CD4-positive, alpha-beta T cell (primary cell): ENCODE measurements at places on chromosomes 12 and 14.

- no peaks in the 10 kb centered on the region for H3K36me3 ChIP-seq
- H3K4me1 ChIP-seq, result peaks cover 6% of the 10 kb centered on the region
- no peak for DNase-seq
- H3K27me3 ChIP-seq, result no peaks in the 10 kb centered on the region
These were observed 30.0 kb upstream of the LRRK2 start for GRCh38 chr12:40194846-40195245.

DNA sequence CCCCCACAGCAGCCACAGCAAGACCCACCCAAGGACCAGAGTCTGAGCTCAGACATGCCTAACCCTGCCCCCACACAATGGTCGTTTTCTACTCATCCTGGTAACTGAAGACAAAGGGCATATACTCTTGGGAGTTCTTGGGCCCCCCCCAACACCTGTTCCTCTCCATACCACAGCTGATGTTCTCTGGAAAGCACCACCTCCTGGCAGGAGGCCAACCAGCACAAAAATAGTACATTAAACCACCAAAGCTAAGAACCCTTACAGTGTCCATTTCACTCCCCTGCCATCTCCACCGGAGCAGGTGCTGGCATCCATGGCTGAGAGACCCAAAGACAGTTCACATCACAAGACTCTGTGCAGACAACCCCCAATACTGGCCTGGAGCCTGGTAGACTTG lies 80.6 kb upstream of the DAAM1 start:
- H3K27me3 ChIP-seq, result no peaks in the 10 kb centered on the region
- H3K4me1 ChIP-seq, result no peaks in the 10 kb centered on the region
- DNase-seq, result no peak

DNA sequence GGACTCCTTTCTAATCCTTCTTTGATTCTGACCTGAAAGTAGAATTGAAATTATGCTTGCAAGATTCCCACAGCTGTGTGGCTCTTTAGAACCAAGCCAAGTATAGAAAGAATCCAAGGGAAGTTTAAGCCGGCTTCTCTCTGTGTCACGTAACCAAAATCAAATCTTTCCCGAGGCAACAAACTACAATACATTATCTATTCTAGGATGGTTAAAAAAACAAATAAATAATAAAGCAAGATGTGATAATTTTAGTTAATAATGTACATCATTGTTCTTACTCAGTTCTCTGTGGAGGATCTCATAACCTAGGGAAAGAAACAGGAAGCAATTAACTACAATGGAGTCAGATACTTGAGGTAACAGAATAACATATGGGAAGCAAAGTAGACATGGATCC lies 78.1 kb upstream of the ST8SIA1 start:
- no peaks in the 10 kb centered on the region for H3K27me3 ChIP-seq
- H3K27ac ChIP-seq, result no peak overlapping the region
- H3K4me1 ChIP-seq, result peaks cover 19% of the 10 kb centered on the region
- no peak for DNase-seq
- H3K4me3 ChIP-seq, result no peak overlapping the region

DNA sequence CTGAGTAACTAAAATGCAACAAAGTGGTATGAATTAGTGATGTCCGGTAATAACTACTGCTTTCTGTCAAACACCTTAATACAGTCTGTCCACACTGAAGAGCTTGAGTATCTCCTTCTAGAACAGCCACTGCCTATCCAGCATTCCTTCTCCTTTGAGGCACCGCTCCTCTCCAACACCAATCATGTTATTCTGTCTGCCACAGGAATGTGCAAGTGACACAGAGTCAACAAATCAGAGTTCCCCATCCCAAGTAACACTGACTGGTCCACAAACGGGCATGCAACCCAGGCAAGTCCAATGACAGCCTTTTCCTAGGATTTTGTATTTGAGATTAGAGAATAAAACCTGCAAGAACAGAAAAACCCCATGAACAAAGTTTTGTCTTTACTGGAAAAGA lies 3.8 kb downstream of the GXYLT1 start:
- peaks cover 15% of the 10 kb centered on the region for H3K4me1 ChIP-seq
- no peak for DNase-seq
- no peak overlapping the region for H3K4me3 ChIP-seq
- no peaks in the 10 kb centered on the region for H3K36me3 ChIP-seq

GRCh38 chr14:54674046-54674741 lies 107.3 kb downstream of the SAMD4A start:
- no peak overlapping the region for H3K4me3 ChIP-seq
- H3K4me1 ChIP-seq, result peaks cover 18% of the 10 kb centered on the region
- no peaks in the 10 kb centered on the region for H3K27me3 ChIP-seq
- DNase-seq, result no peak
- H3K27ac ChIP-seq, result no peak overlapping the region

- DNase-seq, result no peak
- H3K4me3 ChIP-seq, result no peak overlapping the region
- H3K27ac ChIP-seq, result no peak overlapping the region
- H3K4me1 ChIP-seq, result peaks cover 28% of the 10 kb centered on the region
- no peaks in the 10 kb centered on the region for H3K27me3 ChIP-seq
These were observed 5.4 kb downstream of the FOS start for GRCh38 chr14:75283833-75284563.

GRCh38 chr14:60485598-60486251 lies at the start of gene C14orf39:
Gene C14orf39 (minus strand): TSS chr14:60486063. CDS start chr14:60485078, 985 bp downstream.
- H3K27ac ChIP-seq, result no peak within 1 kb of the TSS
- peaks cover 12% of the 10 kb centered on the region for H3K4me1 ChIP-seq
- no peak for DNase-seq
- H3K36me3 ChIP-seq, result no peaks in the 10 kb centered on the region
- peaks cover 13% of the 10 kb centered on the region for H3K27me3 ChIP-seq

GRCh38 chr12:52041035-52041434 lies 10.2 kb upstream of the NR4A1 start:
- no peak overlapping the region for H3K4me3 ChIP-seq
- peak overlapping the region; percentile 10 for H3K27ac ChIP-seq
- no peak for DNase-seq
- H3K4me1 ChIP-seq, result peaks cover 47% of the 10 kb centered on the region

DNA sequence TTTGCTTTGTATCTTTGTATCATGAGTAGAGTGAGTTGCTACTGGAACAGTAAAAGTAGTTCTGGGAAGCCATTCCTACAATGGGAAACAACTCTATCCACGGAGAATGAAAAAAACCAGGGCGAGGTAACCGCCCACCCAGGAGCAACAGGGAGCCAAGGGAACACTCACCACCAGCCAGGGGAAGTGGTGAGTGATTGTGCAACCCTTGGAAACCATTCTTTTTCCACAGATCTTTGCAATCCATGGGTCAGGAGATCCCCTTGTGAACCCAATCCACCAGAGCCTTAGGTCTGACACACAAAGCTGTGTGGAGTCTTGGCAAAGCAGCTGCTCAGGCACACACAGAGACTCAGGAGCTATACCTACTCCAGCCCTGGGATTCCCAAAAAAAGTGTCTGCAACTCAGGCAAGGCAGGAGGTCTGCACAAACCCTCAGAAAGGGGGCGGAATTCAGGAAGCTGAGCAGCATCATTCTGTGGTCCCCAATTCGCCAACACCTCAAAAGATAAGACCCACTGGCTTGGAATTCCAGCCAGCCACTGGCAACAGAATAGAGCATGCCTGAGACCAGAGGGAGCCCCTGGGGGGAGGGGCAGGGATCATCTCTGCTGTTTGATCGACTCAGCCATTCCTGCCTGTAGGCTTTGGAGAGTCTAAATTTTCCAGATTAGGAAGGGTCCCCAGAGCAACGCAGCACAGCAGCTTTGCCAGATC lies 52.1 kb upstream of the PPFIA2 start:
- no peak overlapping the region for H3K27ac ChIP-seq
- no peaks in the 10 kb centered on the region for H3K27me3 ChIP-seq
- DNase-seq, result no peak
- H3K4me1 ChIP-seq, result peaks cover 3% of the 10 kb centered on the region
- H3K4me3 ChIP-seq, result no peak overlapping the region

GRCh38 chr14:74531467-74531866 lies 37.9 kb downstream of the ISCA2 start:
- H3K27me3 ChIP-seq, result no peaks in the 10 kb centered on the region
- H3K4me3 ChIP-seq, result no peak overlapping the region
- no peak overlapping the region for H3K27ac ChIP-seq

GRCh38 chr12:129215556-129215955 lies 362.3 kb downstream of the GLT1D1 start:
- DNase-seq, result no peak
- no peaks in the 10 kb centered on the region for H3K27me3 ChIP-seq

GRCh38 chr12:21472197-21472823 lies 29.1 kb downstream of the RECQL start:
- peaks cover 75% of the 10 kb centered on the region for H3K36me3 ChIP-seq
- no peak overlapping the region for H3K4me3 ChIP-seq
- no peak for DNase-seq
- H3K27me3 ChIP-seq, result no peaks in the 10 kb centered on the region
- H3K27ac ChIP-seq, result no peak overlapping the region
- H3K4me1 ChIP-seq, result no peaks in the 10 kb centered on the region

DNA sequence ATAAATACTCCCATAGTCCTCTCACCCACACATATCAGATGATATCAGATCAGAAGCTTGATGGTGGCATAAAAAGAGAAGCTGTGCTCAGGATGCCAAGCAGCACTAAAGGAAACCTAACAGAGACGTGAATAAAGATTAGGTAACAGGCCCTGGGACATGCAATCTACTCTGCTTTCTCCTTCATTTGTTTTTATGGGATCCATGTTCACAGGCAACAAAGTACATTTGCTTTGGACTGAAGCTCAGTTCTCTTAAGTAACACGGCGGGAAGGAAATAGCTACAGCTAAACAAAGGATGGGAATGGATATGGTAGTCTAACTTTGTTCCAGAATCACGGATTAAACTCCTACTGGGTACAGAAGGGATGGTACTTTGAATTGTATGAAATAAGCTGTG lies 119.5 kb downstream of the TTC7B start:
- H3K4me1 ChIP-seq, result peaks cover 6% of the 10 kb centered on the region
- no peaks in the 10 kb centered on the region for H3K36me3 ChIP-seq
- no peaks in the 10 kb centered on the region for H3K27me3 ChIP-seq
- no peak overlapping the region for H3K4me3 ChIP-seq

GRCh38 chr12:108831309-108831991 lies 25.9 kb downstream of the SSH1 start:
- H3K36me3 ChIP-seq, result peaks cover 35% of the 10 kb centered on the region
- DNase-seq, result no peak

DNA sequence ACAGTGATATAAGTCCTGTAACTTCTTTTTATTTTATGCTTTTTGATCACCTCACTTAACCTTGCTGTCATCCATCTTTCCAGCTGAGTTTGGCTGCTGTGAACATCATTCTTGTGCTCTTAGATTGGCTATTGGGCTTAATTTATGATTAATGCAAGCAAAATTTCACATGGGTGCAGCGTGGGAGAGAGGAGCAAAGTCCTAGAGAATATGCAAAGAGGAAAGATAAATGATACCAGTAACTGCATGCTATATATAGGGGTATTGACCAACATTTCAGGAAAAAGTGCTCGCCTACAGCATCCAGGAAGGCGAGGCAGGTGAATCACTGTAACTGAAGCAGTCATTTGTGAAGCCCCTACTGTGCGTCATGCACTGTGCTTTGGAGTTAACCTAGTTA lies 153.1 kb downstream of the TMTC2 start:
- no peaks in the 10 kb centered on the region for H3K27me3 ChIP-seq
- no peaks in the 10 kb centered on the region for H3K4me1 ChIP-seq
- no peak overlapping the region for H3K27ac ChIP-seq
- H3K36me3 ChIP-seq, result no peaks in the 10 kb centered on the region
- DNase-seq, result no peak

DNA sequence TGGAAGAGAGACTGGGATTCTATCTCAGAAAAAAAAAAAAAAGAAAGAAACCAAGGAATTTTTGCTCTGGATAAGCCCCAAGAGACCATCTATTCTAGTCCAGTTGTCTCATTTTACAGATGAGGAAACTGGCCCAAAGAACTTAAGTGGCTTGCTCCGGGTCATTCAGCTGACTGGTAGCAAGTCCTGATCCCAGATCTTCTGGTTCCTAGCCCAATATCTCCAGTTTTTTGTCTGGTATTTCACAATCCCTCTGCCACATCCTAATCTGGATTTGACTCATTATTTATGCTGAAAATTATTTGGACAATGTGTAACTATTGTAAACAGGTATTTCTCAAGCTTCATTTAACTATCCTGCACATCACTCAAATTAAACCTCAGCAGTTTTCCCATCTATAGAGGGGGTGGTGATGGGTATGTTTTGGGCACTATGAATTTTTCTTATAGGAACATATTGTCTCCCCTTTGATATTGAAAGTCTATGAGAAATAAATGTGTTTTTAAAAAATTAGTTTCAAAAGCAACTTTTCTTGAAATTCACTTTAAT lies 43.4 kb downstream of the PPP2R5E start:
- H3K27me3 ChIP-seq, result no peaks in the 10 kb centered on the region
- no peak overlapping the region for H3K4me3 ChIP-seq
- peaks cover 2% of the 10 kb centered on the region for H3K36me3 ChIP-seq
- no peak overlapping the region for H3K27ac ChIP-seq

DNA sequence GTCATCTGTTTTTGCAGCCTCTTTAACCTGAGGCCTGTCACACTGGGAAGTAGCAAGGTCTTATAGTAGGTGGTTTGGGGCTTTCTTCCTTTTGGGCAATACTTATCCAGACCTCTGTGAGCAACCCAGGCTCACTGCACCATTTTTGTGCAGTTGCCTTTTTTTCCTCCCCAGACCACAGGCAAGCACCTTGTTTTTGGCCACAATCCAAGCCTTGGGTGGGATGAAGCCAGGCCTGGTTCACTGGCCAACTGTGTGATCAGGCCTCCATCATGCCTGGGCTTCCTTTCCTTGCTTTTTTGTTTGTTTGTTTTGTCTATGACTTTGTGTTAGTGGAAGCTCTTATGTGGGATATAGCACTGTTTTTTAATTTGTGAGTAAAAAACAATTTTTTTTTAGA lies 71.7 kb downstream of the DNAH10 start:
- no peak for DNase-seq
- H3K4me1 ChIP-seq, result no peaks in the 10 kb centered on the region
- H3K36me3 ChIP-seq, result no peaks in the 10 kb centered on the region
- H3K27ac ChIP-seq, result no peak overlapping the region
- H3K27me3 ChIP-seq, result no peaks in the 10 kb centered on the region
- no peak overlapping the region for H3K4me3 ChIP-seq

GRCh38 chr14:32383364-32384009 lies 54.4 kb downstream of the AKAP6 start:
- H3K36me3 ChIP-seq, result no peaks in the 10 kb centered on the region
- H3K27ac ChIP-seq, result no peak overlapping the region
- H3K4me3 ChIP-seq, result no peak overlapping the region

DNA sequence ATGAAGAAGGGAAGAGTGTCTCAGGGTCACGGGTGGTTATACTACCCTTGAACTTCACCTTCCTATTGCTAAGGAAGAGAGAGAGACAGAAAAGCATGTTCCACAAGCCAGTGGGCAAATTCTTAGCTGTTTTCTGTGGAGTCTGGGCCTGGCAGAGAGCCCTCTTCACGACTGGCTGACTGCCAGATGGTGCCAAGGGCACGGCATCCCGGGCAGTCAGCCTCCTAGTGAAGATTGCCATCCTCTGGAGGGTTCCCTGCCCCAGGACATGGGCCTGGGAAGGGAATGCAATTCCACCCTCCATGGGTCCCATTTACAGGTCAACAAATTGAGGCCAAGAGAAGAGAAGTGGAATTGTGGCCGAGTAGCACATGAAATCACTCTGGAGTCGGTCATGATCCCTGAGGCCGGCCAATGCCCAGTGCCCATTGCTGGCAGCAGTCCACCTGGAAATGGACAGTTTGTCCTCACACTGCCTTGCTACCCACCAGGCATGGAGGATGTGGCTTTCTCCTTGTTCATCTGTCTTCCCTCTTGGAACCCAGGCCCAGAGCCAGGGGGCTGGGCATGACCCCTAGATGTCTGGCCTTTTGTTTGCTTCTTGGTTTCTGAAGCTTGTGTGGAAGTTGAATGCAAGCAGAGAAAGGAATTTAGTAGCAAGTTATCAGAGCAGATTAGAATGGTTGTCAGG lies 9.9 kb downstream of the TUNAR start:
- H3K27me3 ChIP-seq, result no peaks in the 10 kb centered on the region
- H3K27ac ChIP-seq, result no peak overlapping the region
- DNase-seq, result no peak
- no peak overlapping the region for H3K4me3 ChIP-seq
- no peaks in the 10 kb centered on the region for H3K36me3 ChIP-seq
